GM12891 (cell line): ENCODE measurements at places on chromosomes 3 and 15.

DNA sequence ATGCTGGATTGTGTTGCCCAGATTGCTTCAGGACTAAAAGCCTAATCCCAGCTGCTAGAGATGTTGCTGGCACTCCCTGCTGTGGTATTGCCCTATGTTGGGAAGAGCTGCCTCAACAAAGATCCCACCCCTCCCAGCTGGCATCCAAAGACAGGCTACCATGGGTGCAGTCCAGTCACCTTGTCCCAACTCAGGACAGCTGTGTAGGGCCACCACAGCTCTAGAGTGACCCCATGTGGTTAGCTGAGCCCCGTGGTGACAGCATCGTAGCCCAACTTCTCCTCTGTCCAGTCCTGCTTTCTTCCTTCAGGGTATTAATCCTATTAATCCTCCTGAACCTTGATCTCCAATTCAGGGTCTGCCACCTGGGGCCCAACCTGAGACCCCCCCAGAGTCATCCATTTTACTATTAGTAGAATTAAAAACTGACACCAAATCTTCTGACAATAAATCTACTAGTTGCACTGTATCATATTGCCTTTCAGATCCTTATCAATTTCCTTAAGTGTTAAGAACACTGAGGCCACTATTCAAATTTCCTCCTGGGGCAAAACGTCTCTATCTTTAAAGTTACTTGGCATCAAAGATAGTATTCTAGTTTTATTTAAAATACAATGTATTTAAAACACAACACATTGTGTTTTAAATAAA is 83.5 kb downstream of the AQP9 start:
- DNase-seq: no peak

DNA sequence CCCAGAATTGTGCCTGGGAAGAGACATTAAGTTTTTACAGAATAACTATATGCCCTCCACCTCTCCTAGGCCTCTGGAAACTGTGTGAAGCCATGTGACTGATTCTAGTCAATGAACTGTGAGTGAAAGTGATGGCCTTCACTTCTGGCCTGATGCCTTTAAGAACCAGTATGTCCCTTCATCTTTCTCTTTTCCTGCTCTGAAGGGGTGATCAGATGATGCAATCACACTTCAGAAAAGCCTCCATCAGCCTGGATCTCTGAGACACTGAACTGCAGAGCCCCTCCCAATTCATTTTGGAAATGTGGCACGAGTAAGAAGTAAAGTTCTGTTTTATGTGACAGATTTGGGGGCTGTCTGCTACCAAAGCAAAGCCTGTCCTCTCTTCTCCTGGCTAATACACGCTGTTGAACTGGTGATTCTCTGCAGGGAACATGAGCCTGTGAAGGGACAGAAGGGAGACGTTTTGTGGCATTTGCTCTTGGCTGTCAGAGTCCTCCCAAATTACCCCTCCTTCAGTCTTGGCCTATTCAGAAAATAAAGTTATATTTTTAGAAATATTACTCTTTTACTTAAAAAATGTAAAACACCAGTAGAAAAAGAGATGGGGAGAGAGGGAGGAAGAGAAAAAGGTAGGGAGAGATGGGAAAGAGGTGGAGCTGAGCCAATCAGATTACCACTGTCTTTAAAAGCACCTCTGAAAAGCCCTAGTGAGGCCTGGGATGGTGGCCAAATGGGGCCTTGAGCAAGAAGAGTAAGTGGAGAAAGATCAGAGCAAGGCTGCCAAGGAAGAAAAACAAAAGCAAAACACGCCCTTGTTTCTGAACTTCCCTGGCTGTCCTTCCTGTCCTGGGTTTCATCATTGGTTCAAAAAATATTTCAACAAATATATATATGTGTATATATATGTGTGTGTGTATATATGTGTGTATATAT is 40.9 kb upstream of the RYK start:
- DNase-seq: no peak

DNA sequence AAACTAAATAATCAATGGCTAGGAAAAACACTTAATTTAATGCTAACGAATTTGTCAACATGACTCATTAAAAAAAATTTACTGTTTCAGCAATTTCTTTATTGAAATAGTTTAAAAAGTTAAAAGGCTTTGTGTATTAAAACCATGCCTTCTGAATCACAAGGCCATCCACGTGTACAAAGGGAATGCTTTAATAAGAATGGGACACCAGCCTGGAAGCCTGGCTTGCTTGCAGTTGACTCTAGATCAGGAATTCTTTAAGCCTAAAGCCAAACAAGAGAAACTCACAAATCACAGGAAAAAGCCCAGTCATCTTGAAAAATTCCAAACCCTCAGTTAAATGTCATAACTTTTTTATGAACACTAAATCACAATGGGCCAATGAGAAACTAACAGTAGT is 137.6 kb downstream of the PEAK1 start:
- no peak for DNase-seq

DNA sequence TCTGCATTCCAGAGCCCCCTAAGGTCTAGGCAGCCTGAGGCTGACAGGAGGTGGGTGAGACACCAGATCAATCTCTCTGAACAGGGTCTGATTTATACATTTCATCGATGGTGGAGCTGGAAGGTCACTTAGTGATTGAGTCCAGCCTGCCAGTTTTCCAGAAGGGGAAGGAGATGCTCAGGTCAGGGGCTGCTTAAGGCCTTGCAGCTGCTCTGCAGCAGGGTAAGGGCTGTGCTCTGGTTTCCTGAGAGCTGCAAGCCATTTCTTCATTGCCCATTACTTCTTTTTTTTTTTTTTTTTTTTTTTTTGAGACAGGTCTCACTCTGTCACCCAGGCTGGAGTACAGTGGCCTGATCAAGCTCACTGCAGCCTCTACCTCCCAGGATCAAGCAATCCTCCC is 10.7 kb downstream of the TADA3 start:
- no peak for DNase-seq

DNA sequence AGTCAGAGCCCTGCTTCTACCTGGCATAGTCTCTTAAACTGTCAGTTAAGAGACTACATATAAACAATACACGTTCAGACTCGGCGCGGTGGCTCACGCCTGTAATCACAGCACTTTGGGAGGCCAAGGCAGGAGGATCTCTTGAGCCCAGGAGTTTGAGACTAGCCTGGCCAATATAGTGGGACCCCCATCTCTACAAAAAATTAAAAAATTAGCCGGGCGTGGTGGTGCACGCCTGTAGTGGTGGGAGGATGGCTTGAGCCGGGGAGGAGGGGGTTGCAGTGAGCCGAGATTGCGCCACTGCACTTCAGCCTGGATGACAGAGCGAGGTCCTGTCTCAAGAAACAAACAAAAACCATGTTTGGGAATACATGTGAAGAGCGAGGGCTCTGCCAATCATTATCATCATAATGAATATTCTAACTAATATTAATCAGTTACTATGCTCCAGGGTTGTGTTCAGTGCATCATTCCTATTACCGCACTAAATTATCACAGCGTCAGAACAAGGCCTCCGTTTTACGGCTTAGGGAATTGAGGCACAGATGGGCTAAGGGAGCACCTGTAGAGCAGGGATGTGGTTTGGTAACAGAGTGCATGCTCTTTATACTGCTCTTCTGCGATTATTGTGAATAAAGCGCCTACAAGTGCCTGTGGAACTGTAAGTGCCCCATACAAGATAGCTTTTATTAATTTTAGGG is 844 bp upstream of the UQCC5 start:
- DNase-seq: no peak

DNA sequence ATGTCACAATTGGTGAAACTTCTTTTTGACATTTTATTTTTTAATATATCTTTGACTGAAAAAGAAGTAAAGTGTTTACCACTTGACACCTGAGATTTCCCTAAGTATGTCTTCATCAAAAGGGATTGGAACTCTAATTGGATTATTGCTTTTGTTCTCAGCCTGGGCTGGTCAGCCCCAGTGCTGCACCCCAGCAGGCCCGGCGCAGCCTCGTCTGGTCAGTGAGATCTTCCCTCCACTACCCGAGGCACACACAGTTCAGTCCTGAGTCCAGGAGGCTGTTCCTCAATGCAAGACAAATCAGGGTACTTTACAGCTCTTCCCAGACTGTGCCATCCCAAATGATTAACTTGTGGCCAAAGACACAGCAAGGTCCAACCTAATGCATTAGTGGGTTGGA is 146.9 kb upstream of the SEMA6D start:
- no peak for DNase-seq

GRCh38 chr15:51731549-51732267 is 5.7 kb downstream of the LYSMD2 start:
- DNase-seq: peak; percentile 17

DNA sequence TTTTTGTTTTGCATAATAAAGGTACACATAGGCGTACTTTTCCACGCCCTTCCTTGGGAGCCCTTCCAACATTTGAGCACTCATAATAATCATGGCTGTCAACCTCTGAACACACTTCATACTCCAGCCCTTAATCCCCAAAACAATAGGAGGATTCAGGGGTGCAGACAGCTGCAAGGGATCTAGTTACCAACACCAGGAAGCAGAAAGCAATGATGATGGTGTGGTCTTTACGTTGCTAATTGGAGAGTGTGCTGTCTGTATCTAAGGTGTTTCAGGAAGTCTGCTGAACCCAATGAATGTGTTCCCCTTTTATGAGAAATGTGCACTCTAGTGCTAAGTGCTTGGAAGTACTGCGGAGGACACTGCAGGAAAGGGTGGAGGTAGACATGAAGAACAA is 60.3 kb upstream of the PDZRN3 start:
- DNase-seq: no peak

- DNase-seq: no peak
These were observed 491.7 kb downstream of the ZIC1 start for GRCh38 chr3:147900851-147901250.

GRCh38 chr3:61111825-61112224 is 139.4 kb downstream of the FHIT start:
- DNase-seq: no peak

DNA sequence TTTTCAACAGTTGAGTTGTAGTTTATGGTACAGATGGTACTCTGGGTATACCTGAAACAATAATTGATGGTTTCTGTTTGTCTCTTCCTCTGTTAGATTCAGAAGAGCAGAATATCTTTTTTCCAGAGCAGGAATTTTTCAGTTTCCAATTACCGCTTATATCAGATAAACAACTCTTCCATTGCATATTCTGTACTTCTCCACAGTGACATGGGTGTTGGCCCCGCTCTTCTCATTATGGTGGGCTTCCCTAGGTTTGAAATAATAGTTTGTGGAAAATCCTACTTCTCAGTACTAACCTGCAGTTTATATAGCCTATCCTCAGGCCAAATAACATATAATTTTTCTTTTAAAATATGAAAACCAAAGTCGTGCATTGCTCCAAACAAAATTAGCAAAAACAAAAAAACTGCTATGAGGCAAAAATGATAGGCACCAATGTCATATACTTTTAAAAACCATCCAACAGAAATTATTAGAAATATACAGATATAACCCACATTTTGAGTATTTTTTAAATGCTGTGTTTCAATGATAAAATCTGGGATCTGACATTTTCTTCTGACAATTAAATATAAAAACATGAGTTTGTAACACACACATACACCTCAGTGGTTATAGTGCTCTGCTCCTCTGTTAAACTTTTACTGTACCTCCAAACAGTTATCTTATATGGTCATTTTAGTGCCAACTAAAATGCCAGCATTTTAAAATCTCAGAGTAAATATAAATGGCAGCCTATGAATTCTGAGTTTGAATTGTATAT is 56.8 kb downstream of the CMSS1 start:
- DNase-seq: no peak

DNA sequence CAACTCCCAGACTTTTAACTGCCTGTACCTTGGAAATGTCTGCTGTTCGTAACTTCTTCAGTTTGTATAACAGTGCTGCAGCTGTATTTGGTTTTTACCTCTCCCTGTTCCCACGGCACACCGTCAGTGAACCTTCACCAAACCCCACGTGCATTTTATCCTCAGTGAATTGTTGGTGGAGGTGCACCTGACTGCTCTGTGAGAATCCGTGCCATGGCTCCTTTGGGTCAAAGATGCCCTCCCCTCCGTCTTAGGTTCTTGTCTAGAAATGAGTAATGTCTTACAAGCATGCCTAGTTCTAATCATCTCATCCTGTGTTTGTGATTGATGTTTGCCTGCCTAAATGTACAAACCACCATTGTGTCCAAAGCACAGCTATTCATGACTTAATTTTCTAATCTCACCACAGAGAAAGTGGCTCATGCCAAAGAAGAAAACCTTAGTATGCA is 28.2 kb downstream of the TPM1 start:
- no peak for DNase-seq
